GM12892 (cell line): ENCODE measurements at places on chromosomes 12 and 14.

GRCh38 chr12:49929581-49929980 is 21.0 kb upstream of the AQP2 start:
- no peak for DNase-seq

- DNase-seq = no peak
These were observed 33.3 kb downstream of the KIAA0586 start for GRCh38 chr14:58460772-58461171.

DNA sequence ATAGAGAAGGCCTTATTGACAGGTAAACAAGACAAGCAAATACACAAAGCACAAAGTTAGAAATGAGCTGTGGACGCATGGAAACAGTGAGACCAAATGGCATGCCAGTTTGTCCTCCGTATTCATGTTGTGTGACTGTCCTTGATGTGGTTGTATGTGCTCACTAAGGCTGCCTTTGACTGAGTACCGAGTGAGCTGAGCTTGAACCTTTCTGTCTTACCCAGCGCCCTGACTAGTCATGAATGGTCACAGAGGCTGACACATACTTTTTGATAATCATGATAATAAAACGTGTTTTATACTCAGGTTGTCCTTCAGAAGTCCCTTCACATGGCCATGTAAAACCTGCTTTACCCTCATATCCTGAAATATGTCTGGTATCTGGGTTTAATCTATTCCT is 553 bp upstream of the CATSPERB start:
- no peak for DNase-seq

DNA sequence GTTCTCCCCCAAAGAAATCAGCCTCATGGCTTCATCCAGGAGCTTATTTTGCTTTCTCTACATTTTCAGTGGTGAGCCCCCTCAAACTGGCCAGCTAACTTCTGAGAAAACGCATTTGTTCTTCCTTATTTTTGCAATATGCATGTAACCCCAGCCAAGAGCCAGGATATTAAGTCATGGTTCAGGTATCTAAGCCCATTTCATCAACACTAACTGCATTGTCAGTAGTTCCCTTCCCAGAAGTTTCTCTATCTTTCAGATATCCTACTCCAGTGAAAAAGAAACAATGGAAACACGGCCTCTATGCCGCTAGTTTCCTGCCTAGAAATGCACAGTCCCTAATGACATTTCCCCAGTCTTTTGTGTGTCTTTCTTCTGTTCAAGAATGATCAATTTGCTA is 102.8 kb upstream of the RASSF8 start:
- no peak for DNase-seq
